ENCODE measurements at places on chromosomes 5 and 9. TPM values are rescaled to one million over a fixed set of nuclear protein-coding genes. Genes with fewer than 3 reads are reported as not detected.

- no peaks in the 10 kb centered on the region for H3K36me3 ChIP-seq
- no peaks in the 10 kb centered on the region for H3K4me1 ChIP-seq
- H3K4me3 ChIP-seq = no peak overlapping the region
- no peak for DNase-seq
- no peak overlapping the region for H3K27ac ChIP-seq
Measured at GRCh38 chr5:62661126-62661525, 82.5 kb downstream of the LRRC70 start.

DNA sequence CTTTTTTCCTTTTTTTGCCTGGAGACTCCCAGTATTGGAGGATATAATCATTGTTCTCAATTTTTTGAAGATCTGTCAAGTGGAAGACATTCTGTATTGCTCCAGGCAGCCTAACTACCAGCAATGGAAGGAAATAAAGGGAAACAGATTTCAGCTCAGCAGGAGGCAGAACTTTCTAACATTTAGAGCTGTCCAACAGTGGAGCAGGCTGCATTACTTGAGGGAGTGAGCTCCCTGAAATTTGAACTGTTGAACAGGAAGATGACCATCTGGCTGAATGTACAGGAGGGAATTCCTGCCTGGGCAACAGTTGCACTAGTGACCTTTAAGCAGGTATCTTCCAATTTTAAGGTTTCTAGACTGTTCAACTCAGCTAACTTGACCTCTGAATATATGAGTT lies 1.1 kb upstream of the GAPVD1 start:
- H3K4me3 ChIP-seq = no peak overlapping the region
- H3K36me3 ChIP-seq = peaks cover 2% of the 10 kb centered on the region
- no peak overlapping the region for H3K27ac ChIP-seq
- H3K4me1 ChIP-seq = peaks cover 3% of the 10 kb centered on the region
- DNase-seq = no peak

GRCh38 chr9:106111039-106111730 lies 416.8 kb downstream of the TMEM38B start:
- H3K4me1 ChIP-seq = no peaks in the 10 kb centered on the region
- H3K4me3 ChIP-seq = no peak overlapping the region
- no peak for DNase-seq
- H3K36me3 ChIP-seq = no peaks in the 10 kb centered on the region
- H3K27ac ChIP-seq = no peak overlapping the region
- H3K27me3 ChIP-seq = no peaks in the 10 kb centered on the region

The C1QTNF2 gene
- total RNA-seq = 2.3 TPM

The IL33 gene
- total RNA-seq = 1.3 TPM

The AFAP1L1 gene
- 9.5 TPM for total RNA-seq

DNA sequence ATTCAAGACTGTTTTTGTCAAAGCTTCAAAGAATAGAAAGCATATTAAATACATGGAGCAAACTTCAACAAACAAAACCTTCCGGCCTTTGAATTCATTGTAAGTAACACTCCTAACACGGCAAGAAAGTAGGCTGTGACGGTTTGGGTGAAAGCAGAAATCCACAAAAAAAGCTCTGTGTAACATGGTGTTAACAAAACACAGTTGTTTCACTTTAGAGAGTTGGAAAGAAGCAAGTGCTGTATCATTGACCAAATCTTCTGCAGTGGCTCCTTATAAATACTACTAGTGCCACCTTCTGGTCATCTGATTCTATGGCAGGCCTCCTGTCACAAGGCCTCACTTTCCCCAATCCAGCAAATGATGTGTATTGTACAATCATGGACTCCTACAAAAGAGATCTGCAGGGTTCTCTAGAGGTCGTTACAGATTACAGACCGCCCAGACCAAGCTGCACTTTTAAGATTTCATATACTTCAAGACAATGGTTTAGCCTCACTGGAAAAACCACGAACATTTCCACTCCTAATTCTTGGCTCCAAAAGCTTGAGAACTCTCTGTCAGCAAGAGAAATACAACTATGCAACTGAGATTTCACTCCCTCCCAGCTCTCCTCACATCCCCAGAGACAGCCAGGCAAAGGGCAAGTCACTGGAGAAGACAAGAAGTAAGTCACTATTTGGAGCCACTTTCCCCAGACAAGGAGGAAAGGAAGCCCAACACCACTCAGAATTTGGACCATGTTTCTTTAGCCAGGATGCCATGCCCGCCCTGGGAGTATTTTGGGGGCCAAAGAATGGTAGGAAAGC lies 196.2 kb downstream of the DTWD2 start:
- H3K36me3 ChIP-seq = no peaks in the 10 kb centered on the region
- no peak overlapping the region for H3K27ac ChIP-seq
- no peaks in the 10 kb centered on the region for H3K27me3 ChIP-seq
- H3K4me1 ChIP-seq = no peaks in the 10 kb centered on the region
- H3K4me3 ChIP-seq = peak overlapping the region; percentile 32

The SV2C gene
- total RNA-seq = not detected

GRCh38 chr9:27019589-27019988 lies 14.1 kb upstream of the LRRC19 start:
- no peak overlapping the region for H3K27ac ChIP-seq
- no peak overlapping the region for H3K4me3 ChIP-seq

The SAXO1 gene
- total RNA-seq = 0.17 TPM

The ELL2 gene
- total RNA-seq = 121 TPM

The C9 gene
- under 0.01 TPM for total RNA-seq

DNA sequence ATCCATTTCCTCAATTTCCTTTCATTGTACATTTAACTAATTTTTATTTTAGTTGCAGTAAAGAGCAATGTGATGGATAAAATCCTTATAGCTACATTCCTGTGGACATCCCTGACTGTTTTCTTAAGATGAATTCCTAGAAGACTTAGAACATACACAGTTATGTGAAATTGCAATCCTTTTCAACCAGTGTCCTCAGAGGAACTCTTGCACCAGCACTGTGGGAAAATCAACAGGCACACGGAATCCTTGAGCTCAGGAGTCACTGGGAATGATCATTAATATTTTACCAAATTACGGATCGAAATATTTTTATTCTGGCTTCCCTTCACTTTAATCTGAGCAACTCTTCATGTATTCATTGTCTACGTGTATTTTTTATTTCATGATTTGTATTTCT lies 901.9 kb upstream of the WWC1 start:
- H3K27me3 ChIP-seq = no peaks in the 10 kb centered on the region
- H3K4me1 ChIP-seq = no peaks in the 10 kb centered on the region
- no peak overlapping the region for H3K27ac ChIP-seq

GRCh38 chr5:1436036-1436435 lies 9.2 kb downstream of the SLC6A3 start:
- H3K27me3 ChIP-seq = no peaks in the 10 kb centered on the region
- no peaks in the 10 kb centered on the region for H3K4me1 ChIP-seq
- DNase-seq = no peak
- H3K4me3 ChIP-seq = no peak overlapping the region
- H3K36me3 ChIP-seq = no peaks in the 10 kb centered on the region

DNA sequence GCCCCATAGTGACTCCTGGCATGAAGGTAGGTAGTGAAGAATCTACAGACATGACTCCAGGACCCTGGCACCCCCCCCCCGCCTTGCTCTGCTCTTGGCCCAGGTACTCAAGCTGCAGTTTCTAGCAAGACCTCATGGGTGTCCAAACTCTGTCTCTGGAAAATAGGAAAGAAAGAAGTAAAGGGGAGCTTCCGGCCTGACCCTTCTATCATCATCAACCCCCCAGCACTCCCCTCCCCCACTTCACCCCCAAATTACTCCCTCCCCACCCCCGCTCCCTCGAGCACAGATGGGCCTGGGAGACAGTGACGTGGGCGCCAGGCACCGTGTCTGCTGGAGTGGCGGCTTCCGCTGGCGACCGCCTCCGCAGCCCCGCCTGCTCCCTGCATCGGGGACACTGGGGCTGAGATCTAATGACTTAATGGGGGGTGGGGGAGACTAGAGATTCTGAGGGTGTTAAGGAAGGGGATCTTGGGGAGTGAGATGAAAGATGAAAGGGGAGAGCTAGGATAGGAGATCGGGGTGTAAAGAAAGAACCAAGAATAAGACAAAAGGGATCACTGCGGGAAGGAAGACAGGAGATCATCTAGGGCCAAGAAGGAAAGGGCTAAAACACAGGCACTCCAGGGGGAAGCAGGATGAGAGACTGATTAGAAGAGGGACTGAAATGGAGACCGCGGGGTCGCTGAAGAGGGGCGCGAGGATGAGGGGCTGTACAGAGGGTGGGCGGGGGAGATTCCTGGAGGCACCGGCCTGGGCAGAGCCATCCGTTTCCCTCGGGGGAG lies 1.1 kb upstream of the DNAJB5 start:
- no peaks in the 10 kb centered on the region for H3K27me3 ChIP-seq
- peaks cover 21% of the 10 kb centered on the region for H3K4me1 ChIP-seq
- H3K27ac ChIP-seq = peak overlapping the region; percentile 47
- no peak overlapping the region for H3K4me3 ChIP-seq
- no peaks in the 10 kb centered on the region for H3K36me3 ChIP-seq
- DNase-seq = peak; percentile 6

GRCh38 chr9:90137801-90138200 lies 504.8 kb downstream of the DIRAS2 start:
- no peak for DNase-seq
- H3K4me3 ChIP-seq = no peak overlapping the region
- no peaks in the 10 kb centered on the region for H3K27me3 ChIP-seq
- H3K27ac ChIP-seq = no peak overlapping the region

The DAB2IP gene
- total RNA-seq = 16.5 TPM

The ARL14EPL gene
- total RNA-seq = not detected

- H3K27ac ChIP-seq = no peak overlapping the region
- peaks cover 5% of the 10 kb centered on the region for H3K27me3 ChIP-seq
- H3K4me3 ChIP-seq = no peak overlapping the region
- no peaks in the 10 kb centered on the region for H3K36me3 ChIP-seq
- no peaks in the 10 kb centered on the region for H3K4me1 ChIP-seq
- DNase-seq = peak; percentile 61
Measured at GRCh38 chr5:170420806-170421412, 31.7 kb upstream of the KCNMB1 start.

GRCh38 chr5:30343707-30344106 lies 849.8 kb upstream of the CDH6 start:
- DNase-seq = no peak
- H3K4me1 ChIP-seq = no peaks in the 10 kb centered on the region
- H3K36me3 ChIP-seq = no peaks in the 10 kb centered on the region

DNA sequence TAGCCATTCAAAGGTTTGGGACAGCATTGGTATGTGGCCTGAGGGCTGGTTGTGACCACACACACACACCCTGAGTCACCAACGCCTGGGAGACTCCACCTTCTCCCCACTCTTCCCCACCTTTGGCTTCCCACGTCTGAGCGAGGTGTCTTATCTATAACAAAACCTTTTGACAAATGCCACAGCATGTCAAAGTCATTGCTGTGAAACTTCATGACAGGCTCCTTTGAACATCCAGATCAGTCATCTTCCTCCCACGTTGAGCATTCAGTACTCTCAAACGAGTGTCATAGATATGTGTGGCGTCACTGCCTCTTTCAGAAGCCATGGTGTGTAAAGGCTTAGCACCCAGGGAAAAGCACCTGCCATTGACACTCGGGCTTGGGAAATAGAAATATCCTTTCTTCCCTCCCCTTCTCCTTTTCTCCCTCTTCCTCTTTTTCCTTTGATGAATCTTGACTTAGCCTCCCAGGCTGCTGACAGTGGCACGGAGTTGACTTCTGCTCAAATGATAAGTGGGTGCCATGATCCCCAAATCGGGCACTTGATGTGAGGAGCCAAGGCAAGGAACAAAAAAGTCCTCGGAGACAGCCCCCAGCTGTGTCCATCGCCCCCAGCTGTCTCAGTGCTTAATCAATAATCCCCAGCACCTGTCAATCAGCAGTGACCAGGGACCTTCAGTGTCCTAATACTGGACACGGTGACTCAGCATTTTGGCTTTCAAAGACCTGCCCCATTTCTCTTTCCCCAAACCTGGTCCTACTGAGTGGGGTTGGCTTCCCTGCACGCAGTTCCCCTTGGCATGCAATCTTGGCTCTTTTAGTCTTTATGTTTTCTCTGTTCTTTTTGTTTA lies 114.8 kb downstream of the FGF18 start:
- H3K4me3 ChIP-seq = no peak overlapping the region
- no peaks in the 10 kb centered on the region for H3K36me3 ChIP-seq
- no peaks in the 10 kb centered on the region for H3K4me1 ChIP-seq
- DNase-seq = peak; percentile 19
- peaks cover 3% of the 10 kb centered on the region for H3K27me3 ChIP-seq

DNA sequence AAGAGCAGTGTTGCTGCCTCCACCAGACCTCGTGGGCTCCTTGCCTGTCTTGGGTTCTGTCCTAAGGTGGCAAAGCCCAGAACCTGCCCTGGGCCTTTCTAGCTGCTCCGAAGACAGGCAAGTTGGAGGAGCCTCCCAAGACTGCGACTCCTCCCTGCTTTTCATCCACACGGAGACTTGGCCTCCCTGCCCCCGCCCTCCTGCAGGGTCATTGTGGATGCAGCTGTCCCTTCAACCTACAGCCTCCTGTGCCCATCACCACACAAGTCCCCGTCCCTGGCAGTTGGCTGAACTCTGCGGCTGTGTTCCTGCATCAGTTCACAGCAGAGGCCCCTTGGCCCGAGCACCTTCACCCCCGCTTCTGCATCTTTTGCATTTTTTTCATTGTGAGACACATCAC lies 59.2 kb downstream of the WNK2 start:
- no peaks in the 10 kb centered on the region for H3K27me3 ChIP-seq
- no peaks in the 10 kb centered on the region for H3K36me3 ChIP-seq
- no peak overlapping the region for H3K4me3 ChIP-seq
- DNase-seq = no peak

The FGF10 gene
- total RNA-seq = 110 TPM

The ARHGEF39 gene
- 0.66 TPM for total RNA-seq

DNA sequence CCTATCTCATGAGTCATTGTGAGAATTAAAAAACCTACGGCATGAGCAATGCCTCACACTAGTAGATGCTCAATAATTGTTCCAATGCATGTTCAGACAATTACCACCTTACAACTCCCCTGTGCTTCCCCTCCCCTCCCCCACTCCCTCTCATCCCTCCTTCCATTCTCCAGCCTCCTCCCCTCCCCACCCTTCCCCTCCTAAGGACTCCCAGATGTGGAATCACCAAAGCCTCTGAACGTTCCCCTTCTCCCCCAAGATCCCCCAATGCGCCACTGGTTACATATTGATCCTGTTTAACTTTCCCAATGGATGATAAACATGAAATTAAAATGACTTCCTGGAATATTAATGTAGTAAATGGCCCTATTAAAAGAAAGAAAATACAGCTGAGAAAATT lies 84.8 kb downstream of the PCDH1 start:
- H3K4me3 ChIP-seq = no peak overlapping the region
- DNase-seq = no peak
- no peaks in the 10 kb centered on the region for H3K4me1 ChIP-seq
- no peak overlapping the region for H3K27ac ChIP-seq
- peaks cover 6% of the 10 kb centered on the region for H3K27me3 ChIP-seq
